ENCODE measurements at places on chromosomes 12 and 14.

DNA sequence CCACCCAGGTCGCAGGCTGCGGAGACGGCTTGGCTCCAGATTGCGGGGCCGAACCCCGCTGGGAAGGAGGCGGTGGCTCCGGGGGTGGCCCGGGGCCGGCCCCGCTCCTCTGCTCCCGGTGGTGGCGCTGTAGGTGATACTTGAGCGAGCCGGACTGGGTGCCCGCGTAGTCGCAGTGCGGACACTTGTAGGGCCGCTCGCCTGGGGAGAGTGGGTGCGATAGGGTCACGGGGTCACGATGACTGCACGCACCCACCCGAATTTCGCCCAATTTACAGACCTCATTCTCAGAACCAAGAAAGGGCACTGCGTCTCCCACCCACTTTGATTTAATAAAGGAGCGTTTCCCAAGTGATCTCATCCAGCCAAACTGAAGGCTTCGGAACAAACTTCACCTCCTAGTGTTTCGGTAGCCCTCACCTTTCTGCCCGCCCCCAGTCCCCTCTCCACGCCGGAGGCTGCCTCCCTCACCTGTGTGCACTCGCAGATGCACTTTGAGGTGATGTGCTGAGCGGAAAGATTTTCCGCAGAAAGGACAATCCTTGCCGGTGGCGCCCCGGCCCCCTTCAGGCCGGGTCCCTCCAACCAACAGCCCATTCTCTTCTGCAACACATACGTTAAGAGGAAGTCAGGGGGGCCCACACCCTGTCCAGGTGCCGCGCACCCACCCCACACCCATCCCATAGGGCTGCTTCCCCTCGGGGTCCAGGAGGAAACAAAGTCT lies 7.4 kb downstream of the ZNF219 start:
- no peak for DNase-seq

GRCh38 chr14:52067873-52068614 lies 815 bp downstream of the NID2 start:
- no peak for DNase-seq

GRCh38 chr12:26721800-26722199 lies 111.2 kb downstream of the ITPR2 start:
- no peak for DNase-seq

- DNase-seq, result no peak
Measured at GRCh38 chr14:102772781-102773570, 4.3 kb upstream of the TRAF3 start.

- DNase-seq, result no peak
Measured at GRCh38 chr12:130322263-130322662, 15.4 kb upstream of the PIWIL1 start.

DNA sequence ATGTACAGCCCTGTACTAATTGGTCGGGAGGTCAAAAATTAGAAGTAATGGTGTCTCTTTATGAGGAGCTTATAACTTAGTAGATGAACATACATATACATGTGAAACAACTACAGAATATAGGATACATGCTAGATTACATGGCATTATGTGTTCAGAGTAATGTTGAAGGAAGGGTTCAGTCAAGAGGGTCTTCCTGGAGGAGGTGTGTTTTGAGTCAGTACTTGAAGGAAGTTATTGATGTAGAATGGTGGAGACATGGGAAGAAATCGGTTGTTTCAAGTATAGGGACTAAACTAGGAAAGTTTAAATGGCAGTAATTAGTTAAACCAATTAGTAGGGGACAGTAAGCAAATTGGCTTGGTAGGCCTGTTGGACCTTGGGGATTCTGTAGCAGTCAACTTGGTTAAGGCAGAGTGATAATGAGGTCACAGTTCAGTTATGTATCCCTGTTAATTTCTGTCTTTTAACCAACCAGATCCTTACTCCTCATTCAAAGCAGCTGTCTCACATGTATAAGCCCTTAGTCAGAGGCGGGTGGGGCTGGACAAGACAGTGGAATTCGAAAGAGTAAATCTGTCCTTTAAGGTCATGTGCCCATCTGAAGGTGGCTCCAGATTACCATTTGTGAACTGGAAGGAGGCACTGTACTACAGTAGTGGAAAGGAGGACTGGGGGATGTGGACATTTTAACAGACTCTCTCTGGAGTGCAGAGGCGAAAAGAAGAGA lies 3.5 kb upstream of the ANKRD52 start:
- no peak for DNase-seq

GRCh38 chr14:30283822-30284446 lies 275.0 kb upstream of the G2E3 start:
- DNase-seq, result no peak

DNA sequence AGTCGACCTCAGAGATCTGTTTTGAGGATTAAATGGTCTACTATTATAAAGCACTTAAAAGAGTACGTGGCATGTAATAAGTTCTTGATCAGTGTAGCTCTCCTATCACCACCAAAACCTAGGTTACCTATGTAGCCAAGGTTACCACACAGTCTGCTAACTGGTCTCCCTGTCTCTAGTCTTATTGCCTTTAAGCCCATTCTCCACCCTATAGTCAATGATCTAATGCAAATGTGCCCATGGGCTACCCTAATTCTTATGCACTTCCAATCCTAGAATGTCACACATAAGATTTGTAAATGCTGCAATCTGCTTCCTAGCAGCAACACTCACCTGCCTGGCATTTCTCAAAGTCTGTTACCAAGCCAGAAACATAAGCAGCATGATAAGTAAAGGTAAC lies 44.9 kb downstream of the C2CD5 start:
- DNase-seq, result no peak

DNA sequence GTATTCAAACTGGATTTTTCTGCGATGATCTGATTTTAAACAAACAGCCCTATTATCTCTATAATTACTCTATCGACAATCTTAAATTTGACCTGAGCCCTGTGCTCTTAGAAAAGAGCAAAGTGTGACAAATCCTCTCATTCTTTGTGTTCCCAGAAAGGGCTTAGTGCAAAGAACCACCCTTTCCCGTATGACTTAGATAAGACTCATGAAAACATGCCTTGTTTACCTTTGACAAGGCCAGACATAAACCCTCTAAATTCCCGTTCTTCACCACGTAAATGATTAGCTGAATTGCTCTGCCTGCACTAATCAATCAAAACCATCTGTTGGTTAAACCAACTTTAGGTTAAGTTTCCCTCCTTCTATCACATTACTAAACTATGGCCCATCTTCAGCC lies 285.7 kb upstream of the SEL1L start:
- no peak for DNase-seq

- no peak for DNase-seq
Measured at GRCh38 chr12:93094988-93095737, 166.1 kb upstream of the EEA1 start.

Measured in activated CD4-positive, alpha-beta T cell treated with anti-CD3 and anti-CD28 coated beads for 4 hours (primary cell).